ENCODE measurements at places on chromosomes 3 and 15. TPM values are rescaled to one million over a fixed set of nuclear protein-coding genes. Genes with fewer than 3 reads are reported as not detected.

Gene AHSG
- total RNA-seq: not detected

Gene C3orf85
- total RNA-seq: not detected

DNA sequence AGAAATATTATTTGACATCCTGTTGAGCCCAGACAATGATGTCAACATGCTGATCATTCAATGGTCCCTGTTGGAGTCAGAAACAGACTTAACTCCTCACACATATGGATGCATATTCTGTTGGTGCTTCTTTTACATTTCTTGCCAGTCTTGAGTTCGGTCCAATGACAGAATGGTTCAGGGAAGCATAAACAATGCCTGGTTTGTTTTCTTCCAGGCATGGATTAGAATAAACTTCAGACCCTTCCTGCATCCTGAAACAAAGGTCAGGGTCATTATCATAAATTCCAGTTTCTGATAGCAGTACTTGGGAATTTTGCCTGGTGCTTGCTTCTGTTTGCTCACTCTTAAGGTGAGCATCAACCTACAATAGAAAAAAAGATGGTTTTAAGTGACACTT, 33.3 kb downstream of the BTLA start:
- no peak for DNase-seq

DNA sequence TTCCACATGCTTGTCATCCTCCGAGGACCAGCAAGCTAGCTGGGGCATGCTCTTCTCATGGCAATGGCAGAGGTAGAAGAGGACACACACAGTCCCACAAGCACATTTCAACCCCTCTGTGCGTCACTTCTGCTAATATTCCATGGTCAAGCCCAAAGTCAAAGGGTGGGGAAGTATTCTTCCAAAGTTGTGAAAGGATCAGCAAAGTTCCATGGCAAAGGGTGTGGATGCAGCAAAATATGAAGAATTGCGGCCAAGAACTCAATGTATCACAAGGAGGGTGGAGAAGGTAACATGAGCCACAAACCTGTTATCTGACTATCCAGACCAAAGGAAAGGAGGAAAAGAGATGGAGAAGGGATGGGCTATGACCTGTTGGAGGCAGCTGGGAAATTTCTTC, 71.2 kb upstream of the SNRK start:
- DNase-seq: no peak

- no peak for DNase-seq
Measured at GRCh38 chr3:59285560-59285959, 235.7 kb upstream of the CFAP20DC start.

- peak; percentile 4 for DNase-seq
Measured at GRCh38 chr3:24756101-24756888, 261.6 kb upstream of the THRB start.

GRCh38 chr15:91348752-91349500, 248.9 kb downstream of the SV2B start:
- DNase-seq: no peak

All from G401 (cell line).